Epithelial cell of proximal tubule (primary cell): ENCODE measurements at places on chromosomes 4 and X. TPM values are rescaled to one million over a fixed set of nuclear protein-coding genes. Genes with fewer than 3 reads are reported as not detected.

IQCM gene
- total RNA-seq, result not detected in 2 replicates

EMCN gene
- total RNA-seq, result not detected in 2 replicates

IQSEC2 gene
- 3.9 and 4.5 TPM in 2 replicates for total RNA-seq

KIAA0232 gene
- total RNA-seq, result 15.0 and 20.9 TPM in 2 replicates

DUX4 gene
- total RNA-seq, result not detected in 2 replicates

XAGE3 gene
- not detected in 2 replicates for total RNA-seq

TRPC3 gene
- total RNA-seq, result 0.06 and 0.07 TPM in 2 replicates
